ENCODE measurements at places on chromosomes 3 and 15.

DNA sequence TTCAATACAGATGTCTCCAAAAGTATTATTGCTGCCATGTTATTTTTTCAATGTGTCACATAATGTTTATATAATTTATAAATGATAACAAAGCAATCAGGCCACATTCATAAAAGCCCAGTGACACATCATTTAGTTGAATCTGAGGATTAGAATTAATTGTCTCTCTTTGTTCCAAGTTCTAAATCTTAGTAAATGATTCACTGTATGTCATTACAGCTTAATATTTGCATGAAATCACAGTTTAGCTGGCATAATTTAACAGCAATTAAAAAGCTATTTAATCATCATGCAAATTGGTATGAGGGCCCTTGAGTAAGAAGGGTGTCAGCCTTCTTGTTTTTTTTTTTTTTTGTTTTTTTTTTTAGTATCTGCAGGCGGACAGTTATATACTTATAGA lies 427.0 kb downstream of the EPHA6 start:
- DNase-seq = no peak

- DNase-seq = no peak
Measured at GRCh38 chr15:54517366-54517765, 539.1 kb downstream of the UNC13C start.

GRCh38 chr3:195257454-195258448 lies 13.2 kb downstream of the XXYLT1 start:
- DNase-seq = peak; percentile 21

- peak; percentile 12 for DNase-seq
Measured at GRCh38 chr15:95760508-95760907, 570.0 kb upstream of the NR2F2 start.

DNA sequence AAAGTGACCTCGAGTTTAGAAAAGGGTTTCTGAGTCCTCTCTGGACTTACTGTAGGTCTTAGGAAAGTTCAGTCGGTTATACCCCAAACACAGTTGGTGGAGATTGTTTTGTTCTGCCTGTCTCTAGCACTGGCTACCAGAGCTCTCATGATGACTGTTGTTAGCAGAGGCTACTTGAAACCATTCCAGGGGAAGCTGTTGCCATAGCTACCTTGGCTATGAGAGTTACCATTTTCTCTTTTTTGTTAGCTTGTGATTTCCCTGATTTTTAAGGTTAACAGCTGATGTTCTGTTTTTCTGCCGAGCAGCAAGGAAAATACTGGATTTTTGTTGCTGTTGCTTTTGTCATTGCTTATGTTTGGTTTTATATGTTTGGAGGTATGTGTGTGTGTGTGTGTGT lies 26.7 kb downstream of the ABHD2 start:
- peak; percentile 66 for DNase-seq

DNA sequence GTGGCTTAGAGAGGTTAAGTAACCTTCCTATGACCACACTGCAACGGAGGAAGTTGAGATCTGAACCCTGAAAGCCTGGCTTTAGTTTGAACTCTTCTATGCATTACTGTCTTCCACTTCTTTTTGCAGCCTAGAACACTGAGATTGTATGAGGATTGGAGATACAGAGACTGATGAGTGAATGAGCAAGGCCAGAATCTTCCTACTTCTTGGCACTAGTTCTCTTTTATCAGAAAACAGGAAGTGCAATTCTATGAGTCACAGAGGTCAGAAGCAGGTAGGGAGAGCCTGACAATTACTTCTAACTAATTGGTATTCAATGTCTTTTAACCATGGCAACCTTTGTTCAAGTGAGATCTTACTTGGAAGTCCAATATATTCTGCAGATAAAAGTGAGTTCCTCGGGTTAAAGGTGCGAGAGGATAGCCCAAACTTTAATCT lies 219.0 kb downstream of the SHQ1 start:
- DNase-seq = no peak

- DNase-seq = peak; percentile 81
Measured at GRCh38 chr3:136960838-136961836, 3.4 kb downstream of the IL20RB start.

GRCh38 chr15:69648212-69648611 lies 195.6 kb downstream of the RPLP1 start:
- DNase-seq = no peak

DNA sequence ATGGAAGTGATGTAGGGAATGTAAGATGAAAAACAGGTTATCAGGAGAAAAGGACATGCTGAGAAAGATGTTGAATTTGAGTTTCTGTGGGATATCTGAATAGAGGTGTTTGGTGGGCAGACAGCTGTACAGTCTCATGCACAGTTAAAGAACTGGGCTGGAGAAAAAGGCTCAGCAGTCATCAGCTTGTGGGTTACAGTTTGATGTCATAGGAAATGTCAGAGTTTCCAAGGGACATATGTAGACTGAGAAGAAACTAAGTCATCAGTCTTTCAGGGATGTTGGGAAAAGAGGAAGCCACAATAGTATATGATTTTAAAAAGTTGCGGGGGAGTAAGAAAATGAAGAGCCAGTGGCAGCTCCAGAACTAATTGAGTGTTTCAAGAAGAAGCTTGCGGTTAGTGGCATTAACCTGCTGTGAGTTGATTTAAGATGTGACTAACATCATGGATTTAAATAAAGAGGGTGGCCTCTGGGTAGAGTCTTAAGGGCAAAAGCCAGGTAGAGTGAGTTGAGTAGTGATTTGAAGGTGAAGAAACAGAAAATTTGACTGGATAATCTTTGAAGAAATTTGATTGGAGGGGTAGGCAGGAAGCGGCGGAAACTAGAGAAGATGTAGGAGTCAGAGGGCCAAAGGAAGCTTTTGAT lies 24.6 kb downstream of the GORASP1 start:
- DNase-seq = no peak

GRCh38 chr3:8485141-8485870 lies 16.3 kb upstream of the LMCD1 start:
- DNase-seq = peak; percentile 82

DNA sequence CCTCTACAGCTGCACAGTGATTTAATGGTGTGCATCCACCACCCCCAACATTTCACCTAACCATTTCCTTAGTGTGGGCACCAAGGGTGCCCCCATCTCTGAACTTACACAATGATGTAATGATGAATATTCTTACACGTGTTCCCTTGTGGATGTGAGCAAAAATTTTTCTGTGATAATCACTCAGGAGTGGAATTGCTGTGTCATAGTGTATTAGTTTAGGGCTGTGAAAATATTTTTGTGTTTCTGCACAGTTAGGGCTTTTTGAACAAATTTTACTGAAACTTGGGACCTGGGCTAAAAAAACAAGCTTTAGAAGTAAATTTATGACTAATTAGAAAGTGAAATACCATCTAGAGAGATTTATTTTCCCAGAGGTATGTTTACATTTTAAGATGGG lies 134.5 kb upstream of the CCNL1 start:
- DNase-seq = peak; percentile 37

- DNase-seq = no peak
Measured at GRCh38 chr3:134384963-134385362, 10.7 kb upstream of the AMOTL2 start.

- no peak for DNase-seq
Measured at GRCh38 chr3:22923711-22924110, 279.4 kb upstream of the UBE2E2 start.

All from EH (cell line).